ENCODE measurements at places on chromosomes 5 and 9.
A peak's percentile ranks its signal among the peaks of the same experiment; 100 is the strongest.

DNA sequence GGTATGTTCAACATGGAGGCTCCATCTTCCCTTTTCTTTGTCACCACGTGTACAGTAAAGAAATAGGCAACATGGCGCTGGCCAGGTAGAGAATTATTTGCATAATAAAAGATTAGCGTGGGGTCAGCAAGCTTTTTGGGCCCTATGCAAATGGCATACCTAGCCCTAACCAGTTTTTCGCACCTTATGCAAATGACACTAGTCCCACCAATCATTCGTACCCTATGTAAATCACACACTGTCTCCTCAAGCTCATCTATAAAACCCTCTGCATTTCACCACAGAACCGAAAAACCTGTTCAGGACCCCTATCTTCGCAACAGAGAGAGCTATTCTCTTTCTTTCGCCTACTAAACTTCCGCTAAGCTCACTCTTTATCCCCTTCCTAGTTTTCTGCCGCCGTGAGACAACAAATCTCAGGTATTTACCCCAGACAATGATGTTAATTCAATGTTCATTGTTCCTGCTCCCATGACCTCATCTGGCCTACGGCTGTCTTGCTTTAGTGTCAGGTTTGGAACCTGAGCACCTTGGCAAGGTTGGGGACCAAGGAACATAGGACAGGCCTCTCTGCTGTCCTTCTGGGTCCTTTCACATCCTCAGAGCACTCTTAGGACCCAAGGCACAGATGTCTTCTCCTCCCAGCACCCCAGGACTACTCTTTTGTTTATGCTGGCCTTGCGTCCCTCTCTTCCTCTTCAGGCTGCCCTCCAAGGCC, 180.7 kb upstream of the RAI14 start:
- no peak for DNase-seq

DNA sequence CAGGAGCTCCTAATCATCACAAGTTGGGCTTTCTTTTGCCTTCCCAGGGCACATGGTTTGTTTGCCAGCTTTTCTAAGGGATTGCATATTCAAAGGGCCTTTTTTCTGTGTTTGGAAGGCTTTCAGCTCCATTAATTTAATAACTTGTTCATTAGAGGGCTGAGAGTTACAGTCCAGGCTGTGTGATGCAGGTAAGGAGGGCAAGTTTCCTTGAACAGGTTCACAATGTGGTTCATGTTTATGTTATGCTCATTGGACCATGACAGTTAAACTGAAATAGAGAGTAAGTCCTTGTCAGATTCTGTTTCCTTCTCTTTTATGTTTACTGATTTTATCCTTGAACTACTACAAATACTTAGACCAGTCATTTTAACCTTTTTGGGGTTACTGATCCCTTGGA, 174.4 kb downstream of the MARCHF11 start:
- DNase-seq: no peak

DNA sequence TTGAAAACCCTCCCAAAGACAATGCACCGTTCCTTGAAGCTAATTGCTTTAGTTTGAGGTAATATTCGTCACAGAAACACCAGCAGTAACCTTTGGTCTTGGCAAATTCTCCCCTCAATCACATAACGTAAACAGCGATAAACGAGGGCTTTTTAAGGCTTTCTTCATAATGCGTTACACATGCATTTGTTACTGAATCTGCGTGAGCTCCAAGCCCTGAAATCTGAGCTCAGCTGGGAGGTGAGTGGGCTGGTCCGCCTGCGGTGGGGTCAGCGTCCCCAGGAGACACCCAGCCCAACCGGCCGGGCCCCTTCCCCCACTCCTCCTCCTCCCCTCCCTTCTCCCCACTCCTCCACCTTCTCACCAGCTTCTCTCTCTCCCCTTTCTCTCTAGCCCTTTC, 91.1 kb downstream of the BARX1 start:
- DNase-seq: no peak

DNA sequence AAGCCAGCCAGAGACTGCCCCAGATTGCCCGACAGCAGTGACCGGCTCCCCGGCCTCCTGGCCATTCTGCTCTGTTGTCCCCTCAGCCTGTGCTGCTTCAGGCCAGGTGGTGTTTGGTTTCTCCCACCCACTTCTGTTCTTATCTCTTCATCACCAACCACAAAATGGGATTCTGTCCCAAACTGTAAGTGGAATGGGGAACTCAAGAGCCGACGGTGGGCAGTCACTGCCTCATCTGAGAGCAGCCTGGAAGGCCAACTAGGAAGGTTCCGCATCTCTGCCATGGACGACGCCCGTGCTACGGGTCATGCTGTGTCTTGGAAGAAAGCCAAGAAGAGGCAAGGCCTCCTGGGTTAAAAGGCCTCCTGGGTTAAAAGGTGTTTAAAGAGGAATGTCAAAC, 219.0 kb upstream of the PIK3R1 start:
- DNase-seq: no peak

DNA sequence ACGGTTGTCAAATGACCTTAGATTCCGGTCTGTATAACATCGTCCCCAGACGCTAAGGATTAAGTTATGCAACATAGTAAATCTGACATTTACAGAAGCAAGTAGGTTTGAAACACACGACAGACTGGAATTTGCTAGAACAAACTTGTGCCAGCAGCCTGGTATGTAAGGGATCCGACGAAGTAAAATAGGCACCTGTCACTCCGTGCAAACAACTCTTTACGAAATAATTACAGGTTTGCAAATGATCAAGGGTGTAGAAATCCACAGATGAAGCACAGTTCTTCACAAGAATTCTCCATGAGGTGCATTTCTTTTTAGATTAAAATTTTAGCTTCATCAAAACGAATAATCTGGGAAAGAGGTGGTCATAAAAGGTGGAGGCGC, 508 bp downstream of the MOCS2 start:
- DNase-seq: no peak

- peak; percentile 42 for DNase-seq
Observed at GRCh38 chr9:130138791-130139190, 33.4 kb upstream of the NCS1 start.

DNA sequence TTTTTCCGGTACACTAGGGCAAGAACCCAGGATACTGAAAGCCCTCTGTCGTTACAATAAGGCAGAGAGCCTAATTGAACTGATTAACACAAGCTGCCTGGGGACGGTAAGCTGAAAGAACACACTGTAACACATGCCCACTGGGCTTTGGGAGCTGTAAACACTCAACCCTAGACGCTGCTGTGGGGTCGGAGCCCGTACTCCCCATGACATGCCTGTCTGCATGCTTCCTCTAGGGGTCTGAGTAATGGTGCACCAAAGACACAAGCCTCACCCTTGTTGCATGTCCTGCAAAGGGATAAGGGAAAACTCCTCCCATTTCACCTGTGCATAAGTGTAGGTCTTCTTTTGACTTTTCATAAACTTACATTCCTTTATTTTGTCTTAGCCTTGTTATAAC, 194.0 kb downstream of the FBXL7 start:
- no peak for DNase-seq

DNA sequence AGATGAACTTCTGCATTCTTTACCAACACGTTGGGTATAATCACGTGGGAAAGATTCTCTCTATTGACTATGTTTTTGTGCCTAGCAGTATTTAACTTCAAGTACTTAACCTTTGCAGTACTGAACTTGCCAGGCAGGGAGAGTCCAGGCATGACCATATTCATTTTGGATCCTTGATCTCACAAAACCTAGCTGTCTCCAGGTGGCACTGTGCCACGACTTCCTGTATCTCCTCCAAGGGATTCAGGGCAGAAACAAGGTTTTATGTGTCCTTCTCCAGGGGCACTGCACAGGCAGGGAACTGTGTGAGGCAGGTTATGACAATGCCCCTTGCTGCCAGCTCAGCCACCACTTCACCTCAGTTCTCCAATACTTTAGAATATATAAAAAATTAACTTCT, 11.7 kb upstream of the IFNA5 start:
- DNase-seq: no peak

DNA sequence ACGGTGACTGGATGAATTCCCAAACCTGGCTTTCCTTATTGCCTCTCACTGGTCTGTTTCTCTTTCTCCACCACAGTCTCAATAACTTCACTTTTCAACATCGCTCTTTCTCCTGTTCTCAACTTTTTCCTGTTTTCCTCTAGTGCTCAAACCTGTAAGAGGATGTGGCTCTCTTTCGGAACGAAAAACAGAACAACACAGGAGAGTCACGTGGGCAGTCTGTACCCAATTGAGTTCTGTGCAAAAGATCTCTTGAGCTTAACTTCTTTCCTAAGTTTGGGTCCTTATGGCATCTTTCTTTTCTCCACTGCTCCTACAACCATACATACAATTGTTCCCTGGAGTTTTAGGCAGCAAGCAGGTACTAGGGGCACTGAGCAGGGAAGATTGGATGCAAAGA, 8.9 kb downstream of the HAVCR1 start:
- DNase-seq: no peak

DNA sequence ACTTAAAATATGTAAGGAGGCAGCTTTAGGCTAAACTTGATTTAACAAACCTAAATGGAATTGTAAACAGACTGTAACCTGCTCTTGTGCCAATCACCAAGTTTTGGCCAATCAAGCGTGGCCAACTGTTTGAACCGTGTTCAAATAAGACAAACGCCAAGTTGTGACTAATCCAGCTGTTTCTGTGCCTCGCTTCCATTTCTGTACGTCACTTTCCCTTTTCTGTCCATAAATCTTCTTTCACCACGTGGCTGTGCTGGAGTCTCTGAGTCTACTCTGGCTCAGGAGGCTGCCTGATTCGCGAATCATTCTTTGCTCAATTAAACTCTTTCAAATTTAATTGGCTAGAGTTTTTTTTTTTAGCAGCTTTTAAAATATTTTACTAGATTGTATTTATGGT, 71.3 kb downstream of the LIX1 start:
- no peak for DNase-seq

- peak; percentile 9 for DNase-seq
Observed at GRCh38 chr5:136563489-136563888, 198.1 kb upstream of the TRPC7 start.
